Osteoblast (primary cell): ENCODE measurements at places on chromosomes 16 and 17. TPM values are rescaled to one million over a fixed set of nuclear protein-coding genes. Genes with fewer than 3 reads are reported as not detected.

DNA sequence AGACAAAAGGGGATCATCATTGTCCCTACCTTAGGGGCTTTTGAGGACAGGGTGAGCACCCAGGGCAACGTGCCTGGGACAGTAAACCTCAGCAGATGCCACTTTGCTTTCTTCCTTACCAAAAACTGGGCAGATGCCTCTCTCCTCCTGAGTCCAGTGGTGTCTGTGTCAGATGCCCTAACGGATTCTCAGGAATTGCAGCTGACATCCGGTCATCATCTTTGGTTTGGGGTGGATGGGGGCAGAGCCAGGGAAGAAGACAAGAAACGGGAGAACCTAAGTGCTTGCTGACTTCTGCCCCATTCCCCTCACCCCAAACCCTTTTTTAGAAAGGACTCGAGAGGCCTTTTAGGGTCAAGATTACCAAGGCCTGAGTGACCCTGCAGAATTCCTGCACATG, 187.5 kb downstream of the MSI2 start:
- DNase-seq, result no peak

The WNT3 gene
- 0.88 and 1.1 TPM in 2 replicates for total RNA-seq

DNA sequence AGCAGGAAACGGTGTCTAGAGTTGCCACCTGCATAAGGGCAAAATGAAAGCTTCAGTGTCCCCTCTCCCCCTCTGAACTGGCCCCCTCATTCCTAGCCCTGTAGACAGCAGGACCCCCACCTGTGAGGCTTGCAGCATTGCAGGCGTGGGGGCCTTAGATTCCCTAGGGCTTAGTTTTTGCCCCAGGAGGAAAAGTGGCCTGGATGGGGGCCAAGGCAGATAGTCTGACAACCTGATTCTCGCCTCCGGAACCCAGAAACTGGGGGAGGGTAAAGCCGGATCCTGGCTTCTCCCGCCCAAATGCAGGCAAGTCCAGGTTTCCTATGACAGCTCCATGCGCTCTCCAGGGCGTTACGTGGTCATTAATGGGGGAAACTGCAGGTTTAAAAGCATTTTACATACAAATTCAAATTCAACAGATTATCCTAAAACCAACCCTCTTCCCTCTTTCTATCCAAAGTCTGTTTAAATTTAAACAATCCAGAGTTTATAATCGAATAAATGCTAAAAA, 678 bp upstream of the HOXB6 start:
- no peak for DNase-seq

The PITPNM3 gene
- total RNA-seq, result 1.8 TPM in 2 replicates

DNA sequence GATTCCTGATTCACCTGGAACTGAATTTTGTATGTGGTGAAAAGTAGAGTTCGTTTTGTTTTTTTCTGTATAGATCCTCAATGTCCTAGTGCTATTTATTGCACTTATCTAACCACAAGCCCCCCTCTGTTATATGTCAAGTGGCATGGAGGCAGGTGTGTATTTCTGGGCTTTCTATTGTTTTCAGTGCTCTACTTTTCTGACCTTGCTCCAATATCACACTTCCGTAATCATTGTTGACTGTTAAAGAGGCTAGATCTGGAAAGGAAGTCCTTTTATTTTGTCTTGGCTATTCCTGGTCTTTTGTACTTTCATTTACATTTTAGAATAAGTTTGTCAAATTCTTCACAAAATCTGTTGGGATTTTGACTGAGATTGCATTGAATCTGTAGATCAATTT, 26.8 kb upstream of the FBXO47 start:
- DNase-seq, result no peak

The TUBG2 gene
- total RNA-seq, result 13.8 TPM in 2 replicates

The NQO1 gene
- 327 TPM in 2 replicates for total RNA-seq
